Calu3 (cell line): ENCODE measurements at places on chromosomes 7 and 10. TPM values are rescaled to one million over a fixed set of nuclear protein-coding genes. Genes with fewer than 3 reads are reported as not detected.

- no peaks in the 10 kb centered on the region for H3K4me1 ChIP-seq
- no peak overlapping the region for H3K27ac ChIP-seq
- H3K36me3 ChIP-seq, result no peaks in the 10 kb centered on the region
Measured at GRCh38 chr7:133109816-133110215, 27.9 kb upstream of the CHCHD3 start.

DNA sequence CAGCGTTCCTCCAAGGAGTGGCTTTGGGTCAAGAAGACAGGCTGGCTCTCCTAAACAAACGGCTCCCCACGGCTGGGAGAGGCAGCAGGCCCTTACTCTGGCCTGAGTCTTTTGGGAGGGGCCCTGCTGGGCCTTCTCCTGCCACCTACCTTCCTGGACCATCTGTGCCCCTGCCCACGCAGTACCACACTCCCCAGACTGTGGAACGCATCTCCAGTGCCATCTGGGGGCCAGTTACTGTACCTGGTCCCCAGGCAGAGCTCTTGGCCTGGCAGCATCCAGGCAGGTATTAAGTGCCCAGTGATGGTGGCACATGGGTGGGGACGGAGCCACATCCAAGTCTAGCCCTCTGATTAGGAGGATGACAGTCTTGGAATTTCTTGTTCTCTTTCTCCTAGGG, 14.4 kb downstream of the ALKBH4 start:
- no peak overlapping the region for H3K4me3 ChIP-seq
- H3K27me3 ChIP-seq, result no peaks in the 10 kb centered on the region
- H3K36me3 ChIP-seq, result peaks cover 4% of the 10 kb centered on the region
- peak; percentile 23 for DNase-seq
- H3K27ac ChIP-seq, result no peak overlapping the region
- no peaks in the 10 kb centered on the region for H3K4me1 ChIP-seq

DNA sequence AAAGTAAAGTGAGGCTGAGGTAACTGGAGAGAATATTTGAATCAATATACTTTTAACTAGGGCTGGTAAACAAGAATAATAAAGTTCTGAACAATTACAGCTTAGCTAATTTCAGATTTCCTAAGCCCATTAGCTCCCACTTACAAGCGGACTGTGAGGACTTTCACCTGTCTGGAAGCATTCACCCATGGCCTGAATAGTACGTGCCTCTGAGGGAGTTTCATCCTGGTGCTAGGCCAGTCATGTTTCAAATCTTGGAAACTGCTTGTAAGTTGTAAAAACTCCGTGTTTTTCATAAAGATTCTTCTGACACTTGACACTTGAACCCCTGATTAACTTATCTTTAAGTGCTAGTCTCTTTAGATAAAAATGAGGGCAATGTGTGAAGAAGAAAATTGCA, 975.2 kb upstream of the GHITM start:
- H3K4me1 ChIP-seq, result no peaks in the 10 kb centered on the region
- no peaks in the 10 kb centered on the region for H3K36me3 ChIP-seq
- no peak overlapping the region for H3K27ac ChIP-seq
- no peak overlapping the region for H3K4me3 ChIP-seq

- H3K27me3 ChIP-seq, result no peaks in the 10 kb centered on the region
- no peak overlapping the region for H3K27ac ChIP-seq
Measured at GRCh38 chr7:84548366-84549365, 354.1 kb upstream of the SEMA3A start.

LRRC18 gene
- total RNA-seq, result not detected in 2 replicates

- DNase-seq, result no peak
- no peaks in the 10 kb centered on the region for H3K4me1 ChIP-seq
- H3K27ac ChIP-seq, result no peak overlapping the region
Measured at GRCh38 chr10:4998671-4999070, 5.0 kb downstream of the AKR1C2 start.

- no peak for DNase-seq
- H3K27me3 ChIP-seq, result peaks cover 49% of the 10 kb centered on the region
- no peak overlapping the region for H3K27ac ChIP-seq
- no peaks in the 10 kb centered on the region for H3K36me3 ChIP-seq
Measured at GRCh38 chr10:58885686-58886345, 290.6 kb upstream of the PHYHIPL start.

MALRD1 gene
- total RNA-seq, result not detected in 2 replicates

GRCh38 chr7:33639552-33640197, 265.7 kb upstream of the BMPER start:
- no peaks in the 10 kb centered on the region for H3K4me1 ChIP-seq
- H3K36me3 ChIP-seq, result no peaks in the 10 kb centered on the region
- H3K27me3 ChIP-seq, result no peaks in the 10 kb centered on the region
- no peak overlapping the region for H3K4me3 ChIP-seq
- DNase-seq, result no peak
- no peak overlapping the region for H3K27ac ChIP-seq

CDH23 gene
- 0.07 and 0.12 TPM in 2 replicates for total RNA-seq

DNA sequence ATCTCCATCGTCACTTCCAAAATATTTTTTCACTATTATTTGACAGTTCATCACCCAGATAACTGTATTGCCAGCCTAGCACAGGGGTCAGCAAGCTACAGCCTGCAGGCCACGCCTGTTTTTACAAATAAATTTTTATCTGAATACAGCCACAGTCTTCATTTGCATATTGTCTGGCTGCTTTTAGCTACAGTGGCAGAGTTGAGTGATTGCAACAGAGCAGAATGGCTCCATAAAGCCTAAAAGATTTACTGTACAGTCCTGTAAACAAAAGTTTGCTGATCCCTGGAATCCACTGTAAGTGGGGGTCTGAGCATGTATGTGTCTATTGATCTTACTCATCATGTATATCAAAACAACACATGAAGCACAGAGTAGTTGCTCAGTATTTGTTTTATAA, 45.9 kb upstream of the GNAI1 start:
- no peak for DNase-seq
- no peaks in the 10 kb centered on the region for H3K4me1 ChIP-seq
- no peaks in the 10 kb centered on the region for H3K27me3 ChIP-seq

DNA sequence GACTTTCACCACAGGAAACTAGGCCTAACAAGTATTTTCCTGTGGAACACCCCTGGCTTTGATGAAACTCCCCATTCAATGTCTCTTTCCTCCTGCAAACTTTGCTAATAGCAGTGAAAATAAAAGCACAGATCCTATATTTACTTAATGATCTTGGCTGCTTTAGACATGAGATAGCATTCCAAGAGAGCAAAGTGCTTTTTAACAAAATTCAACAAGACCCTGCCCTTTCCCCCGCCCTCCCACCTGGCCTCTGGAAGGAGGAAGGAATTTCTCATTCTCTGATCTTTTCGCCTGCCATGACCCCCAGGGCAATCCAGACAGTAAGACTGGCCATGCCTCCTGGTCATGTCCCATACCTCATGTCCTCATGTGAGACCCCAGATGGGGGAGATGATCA, 185.7 kb downstream of the KCNMA1 start:
- DNase-seq, result no peak
- no peaks in the 10 kb centered on the region for H3K4me1 ChIP-seq
- no peak overlapping the region for H3K27ac ChIP-seq
- no peaks in the 10 kb centered on the region for H3K36me3 ChIP-seq

CALML5 gene
- total RNA-seq, result not detected in 2 replicates

GRCh38 chr10:30039567-30039966, 19.8 kb downstream of the JCAD start:
- H3K27me3 ChIP-seq, result peaks cover 24% of the 10 kb centered on the region
- no peak overlapping the region for H3K27ac ChIP-seq
- H3K4me1 ChIP-seq, result no peaks in the 10 kb centered on the region

ZNF736 gene
- 8.6 and 9.2 TPM in 2 replicates for total RNA-seq

- no peak for DNase-seq
- H3K4me3 ChIP-seq, result no peak overlapping the region
- no peak overlapping the region for H3K27ac ChIP-seq
- no peaks in the 10 kb centered on the region for H3K4me1 ChIP-seq
- H3K27me3 ChIP-seq, result peaks cover 16% of the 10 kb centered on the region
Measured at GRCh38 chr10:132158823-132159222, 27.9 kb upstream of the DPYSL4 start.

DNA sequence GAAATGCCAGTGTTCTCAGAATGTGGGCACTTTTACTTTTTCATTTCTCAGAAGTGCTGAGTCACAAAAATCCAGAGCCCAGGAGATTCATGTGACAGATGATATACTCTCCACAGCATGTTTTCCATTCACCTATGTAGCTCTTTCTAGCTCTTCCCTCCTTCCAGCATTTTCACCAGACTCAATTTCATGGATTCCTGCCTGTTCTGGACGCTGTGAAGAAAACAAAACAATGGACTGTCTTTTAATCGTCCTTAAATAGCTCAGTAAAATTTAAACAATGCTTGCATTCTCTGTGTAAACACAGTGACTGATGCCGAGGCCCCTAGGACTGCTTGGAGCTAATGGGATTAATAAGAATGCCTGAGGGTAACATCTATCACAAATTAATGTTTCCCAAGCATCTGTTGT, 25.5 kb downstream of the ZNF713 start:
- no peak overlapping the region for H3K27ac ChIP-seq
- H3K36me3 ChIP-seq, result peaks cover 4% of the 10 kb centered on the region
- no peak for DNase-seq
- H3K4me3 ChIP-seq, result no peak overlapping the region

DNA sequence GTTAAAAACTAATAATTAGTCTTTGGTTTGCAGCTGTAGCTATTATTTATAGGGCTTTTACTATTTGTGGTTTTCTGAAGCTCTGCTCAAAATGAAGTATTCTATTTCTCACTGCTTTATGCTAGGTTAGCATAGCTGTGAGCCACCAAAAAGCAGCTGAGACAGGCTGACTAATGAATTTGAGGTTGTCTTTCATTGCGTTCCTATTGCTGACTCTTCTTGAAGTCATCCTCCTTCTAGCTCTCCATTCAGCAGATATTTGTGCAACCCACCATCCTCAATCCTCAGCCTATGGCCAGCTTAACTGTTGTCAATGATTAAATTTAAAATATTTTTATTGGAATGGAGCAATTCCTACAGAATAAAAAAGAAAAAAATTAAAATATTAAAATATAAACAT, 2.1 kb upstream of the RALA start:
- H3K27me3 ChIP-seq, result no peaks in the 10 kb centered on the region
- H3K36me3 ChIP-seq, result peaks cover 35% of the 10 kb centered on the region
- H3K4me1 ChIP-seq, result peaks cover 35% of the 10 kb centered on the region
- DNase-seq, result no peak

DNA sequence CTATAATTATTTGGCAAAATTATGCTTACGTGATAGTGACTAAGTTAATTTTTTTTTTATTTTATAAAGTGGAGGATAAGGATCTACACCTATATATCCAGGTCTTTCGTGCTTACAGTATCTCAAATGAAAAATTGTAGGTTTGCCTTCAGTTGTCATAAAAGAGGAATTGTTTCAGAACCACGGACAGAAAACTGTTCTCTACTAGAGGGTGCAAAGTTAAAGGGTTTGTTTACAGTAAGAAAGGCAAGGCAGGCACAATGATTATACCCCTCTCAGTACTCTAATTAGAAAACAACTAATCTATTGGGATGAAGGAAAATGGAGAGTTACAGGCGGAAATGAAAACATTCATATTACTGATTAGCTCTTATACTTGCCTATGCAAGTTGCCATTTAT, 1.5 kb downstream of the PCLO start:
- H3K4me1 ChIP-seq, result no peaks in the 10 kb centered on the region
- no peak overlapping the region for H3K27ac ChIP-seq
- peaks cover 16% of the 10 kb centered on the region for H3K36me3 ChIP-seq

GRCh38 chr7:71385330-71385729, 253.4 kb downstream of the GALNT17 start:
- no peaks in the 10 kb centered on the region for H3K27me3 ChIP-seq
- H3K36me3 ChIP-seq, result no peaks in the 10 kb centered on the region
- no peak overlapping the region for H3K27ac ChIP-seq
- H3K4me3 ChIP-seq, result no peak overlapping the region
- DNase-seq, result no peak

- H3K27me3 ChIP-seq, result no peaks in the 10 kb centered on the region
- peaks cover 14% of the 10 kb centered on the region for H3K4me1 ChIP-seq
Measured at GRCh38 chr7:7829667-7830066, 111.3 kb upstream of the RPA3 start.

- no peak overlapping the region for H3K27ac ChIP-seq
- no peaks in the 10 kb centered on the region for H3K27me3 ChIP-seq
- no peaks in the 10 kb centered on the region for H3K4me1 ChIP-seq
- H3K36me3 ChIP-seq, result no peaks in the 10 kb centered on the region
- H3K4me3 ChIP-seq, result no peak overlapping the region
Measured at GRCh38 chr10:127135844-127136577, 60.4 kb downstream of the INSYN2A start.

DNA sequence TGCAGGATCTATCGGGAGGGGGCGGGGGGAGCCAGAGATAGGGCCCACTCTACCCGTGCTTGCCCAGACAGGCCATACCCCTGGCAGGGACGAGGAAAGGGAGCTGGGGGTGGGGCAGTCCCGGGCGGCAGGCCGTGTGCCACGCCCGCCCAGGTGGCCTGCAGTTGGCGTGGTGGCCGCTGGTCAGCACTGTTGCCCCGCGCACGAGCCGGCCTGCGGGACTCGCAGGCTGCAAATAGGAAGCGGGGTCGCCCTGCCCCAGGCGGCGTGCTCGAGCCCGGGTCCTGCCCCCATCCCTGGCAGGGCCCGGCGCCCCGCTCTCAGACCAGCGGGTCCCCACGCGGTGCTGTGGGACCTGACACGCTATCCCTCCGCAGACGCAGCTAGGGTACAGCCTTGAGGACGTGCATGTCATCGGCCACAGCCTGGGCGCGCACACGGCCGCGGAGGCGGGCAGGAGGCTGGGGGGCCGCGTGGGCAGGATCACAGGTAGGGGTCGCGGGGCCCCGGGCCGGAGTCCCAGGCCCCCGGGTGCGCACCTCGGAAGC, 6.7 kb downstream of the PNLIPRP2 start:
- no peak overlapping the region for H3K27ac ChIP-seq
- H3K36me3 ChIP-seq, result no peaks in the 10 kb centered on the region
- peaks cover 46% of the 10 kb centered on the region for H3K27me3 ChIP-seq
- no peak overlapping the region for H3K4me3 ChIP-seq

DNA sequence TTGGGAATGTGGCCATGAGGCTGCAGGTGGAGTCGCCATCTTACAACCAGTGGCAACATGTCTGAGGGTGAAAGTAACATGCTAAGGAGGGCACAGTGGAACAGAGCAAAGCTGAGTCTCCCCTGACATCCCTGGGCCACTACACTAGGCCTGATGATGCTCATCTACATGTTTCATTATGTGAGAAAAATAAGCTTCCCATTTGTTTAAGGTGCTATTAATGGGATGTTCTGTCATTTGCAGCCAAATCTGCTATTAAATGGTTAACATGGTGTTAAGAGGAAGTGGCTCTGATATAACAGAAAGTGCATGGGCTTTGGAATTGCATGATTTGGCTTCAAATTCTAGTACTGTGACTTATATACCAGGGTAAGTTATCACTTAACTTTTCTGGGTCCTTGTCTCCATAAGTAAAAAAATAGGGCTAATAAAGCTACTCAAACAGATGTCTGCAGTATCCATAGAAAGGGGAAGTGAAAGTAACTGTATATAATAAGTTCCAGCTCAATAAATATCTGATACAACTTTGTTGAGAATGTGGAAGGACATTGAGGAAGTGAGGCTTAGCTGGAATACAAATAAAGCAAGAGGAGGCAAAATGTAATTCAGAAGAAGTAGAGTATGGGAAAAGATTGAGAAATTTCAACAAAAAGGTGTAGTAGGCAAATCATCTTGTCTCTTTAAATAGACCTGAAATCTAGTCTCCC, 158.9 kb downstream of the RTKN2 start:
- H3K27me3 ChIP-seq, result no peaks in the 10 kb centered on the region
- DNase-seq, result no peak
- H3K4me1 ChIP-seq, result peaks cover 51% of the 10 kb centered on the region
- H3K27ac ChIP-seq, result no peak overlapping the region
- no peaks in the 10 kb centered on the region for H3K36me3 ChIP-seq
- no peak overlapping the region for H3K4me3 ChIP-seq

GRCh38 chr7:47460251-47460989, 121.5 kb downstream of the TNS3 start:
- no peaks in the 10 kb centered on the region for H3K36me3 ChIP-seq
- H3K27ac ChIP-seq, result no peak overlapping the region
- no peak for DNase-seq
- H3K27me3 ChIP-seq, result no peaks in the 10 kb centered on the region
